ENCODE measurements at places on chromosomes 2 and 18. TPM values are rescaled to one million over a fixed set of nuclear protein-coding genes. Genes with fewer than 3 reads are reported as not detected.

The ACADL gene
- 0.09 TPM for total RNA-seq

The CDH2 gene
- 46.9 TPM for total RNA-seq

The DHRS9 gene
- total RNA-seq: 3.1 TPM

The STON1 gene
- 0.50 TPM for total RNA-seq

The HOXD3 gene
- total RNA-seq: 0.14 TPM

The ADRA2B gene
- 0.06 TPM for total RNA-seq

The MOCOS gene
- total RNA-seq: 2.7 TPM

The RNU2-63P gene
- not detected for total RNA-seq

The NETO1 gene
- not detected for total RNA-seq

The NYAP2 gene
- total RNA-seq: not detected

The CCDC121 gene
- 2.4 TPM for total RNA-seq

The C2orf80 gene
- total RNA-seq: not detected

All from A549 treated with RU486 at 1 μM for 4 hours (cell line).